ENCODE measurements at places on chromosomes 11 and 22.

GRCh38 chr11:19683141-19683805, 29.4 kb upstream of the NAV2 start:
- no peak for DNase-seq

GRCh38 chr22:47444746-47445065, 682.3 kb downstream of the TBC1D22A start:
- DNase-seq, result no peak

- DNase-seq, result no peak
These were observed 631 bp upstream of the NPTXR start for GRCh38 chr22:38844315-38845003.

- DNase-seq, result no peak
These were observed 122.9 kb downstream of the DCDC1 start for GRCh38 chr11:31246451-31247165.

DNA sequence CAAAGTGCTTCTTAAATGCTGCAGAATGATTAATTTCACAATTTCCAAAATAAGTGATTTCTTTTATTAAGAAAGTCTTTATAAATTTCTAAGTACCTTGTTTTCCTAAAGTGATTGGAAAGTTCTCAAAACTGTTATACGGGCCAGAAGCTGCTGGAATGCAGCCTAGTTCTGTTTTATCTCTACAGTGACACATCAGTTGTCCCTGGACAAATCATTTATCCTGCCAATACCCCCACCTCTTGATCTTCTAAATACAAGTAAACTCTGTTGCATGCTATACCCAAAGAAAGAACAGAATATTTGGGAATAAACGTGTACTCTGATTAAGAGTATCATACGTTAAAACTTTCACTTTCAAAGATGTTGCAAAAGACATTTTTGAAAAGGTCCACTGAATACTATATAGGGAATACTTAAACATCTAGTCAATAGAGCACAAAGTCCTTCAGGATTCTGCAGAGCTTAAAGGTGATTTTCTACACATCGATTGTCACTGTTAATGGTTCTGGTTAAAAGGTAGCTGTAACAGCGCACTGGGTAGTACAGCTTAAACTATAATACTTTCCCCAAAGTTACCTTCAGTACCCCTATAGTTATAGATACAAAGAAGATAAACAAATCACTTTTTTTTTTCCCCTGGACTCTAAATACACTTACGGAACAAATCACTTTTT, 92.1 kb upstream of the APOA1 start:
- no peak for DNase-seq

- DNase-seq, result no peak
These were observed 28.3 kb downstream of the GRIK4 start for GRCh38 chr11:120539667-120540369.

DNA sequence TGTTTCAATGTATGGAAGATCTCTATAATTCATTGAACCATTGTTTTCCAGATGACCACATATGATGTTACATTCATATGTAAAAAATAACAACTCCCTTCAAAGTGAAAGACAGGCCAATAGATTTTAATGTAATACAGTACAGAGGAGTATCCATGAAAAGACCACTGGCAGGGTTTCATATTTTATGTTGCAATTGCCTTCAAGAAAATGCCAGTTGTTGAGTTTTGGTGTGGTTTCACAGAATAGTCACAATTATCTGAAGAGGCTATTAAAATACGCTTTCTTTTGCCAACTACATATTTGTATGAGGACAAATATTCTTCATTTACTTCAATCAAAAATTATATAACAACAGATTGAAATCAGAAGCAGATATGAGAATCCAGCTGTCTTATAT, 14.3 kb downstream of the AMOTL1 start:
- DNase-seq, result no peak

DNA sequence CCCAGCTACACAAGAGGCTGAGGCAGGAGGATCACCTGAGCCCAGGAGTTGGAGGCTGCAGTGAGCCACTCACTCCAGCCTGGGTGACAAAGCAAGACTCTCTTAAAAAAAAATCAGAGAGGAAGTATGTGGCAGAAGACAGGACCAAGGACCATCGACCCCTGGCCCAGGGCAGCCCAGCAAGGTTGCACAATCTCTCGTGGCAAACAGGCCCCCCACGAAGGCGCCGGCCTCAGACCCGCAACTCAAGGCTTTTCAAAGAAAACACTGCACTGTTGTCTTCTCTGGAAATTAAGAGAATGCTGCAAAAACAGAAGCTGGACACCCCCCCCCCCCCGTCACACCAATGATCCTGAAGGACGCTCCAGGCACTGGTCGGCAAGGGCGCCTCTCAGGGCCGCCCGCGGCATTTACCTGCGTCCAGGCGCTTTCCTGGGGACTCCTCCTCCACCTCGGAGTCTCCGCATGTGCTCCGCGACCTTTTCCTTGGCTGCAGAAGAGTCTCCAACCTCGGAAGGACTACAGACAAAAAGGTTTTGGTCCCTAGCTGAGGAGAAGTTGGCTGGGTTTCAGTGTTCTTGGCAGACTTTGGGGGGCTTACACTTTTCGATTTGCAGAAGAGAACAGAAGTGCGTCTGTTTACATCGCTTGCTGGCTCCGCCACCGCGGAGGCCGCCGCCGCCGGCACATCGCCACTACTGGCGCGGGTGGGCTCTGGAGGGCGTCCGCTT, 40.5 kb downstream of the BRD1 start:
- no peak for DNase-seq

DNA sequence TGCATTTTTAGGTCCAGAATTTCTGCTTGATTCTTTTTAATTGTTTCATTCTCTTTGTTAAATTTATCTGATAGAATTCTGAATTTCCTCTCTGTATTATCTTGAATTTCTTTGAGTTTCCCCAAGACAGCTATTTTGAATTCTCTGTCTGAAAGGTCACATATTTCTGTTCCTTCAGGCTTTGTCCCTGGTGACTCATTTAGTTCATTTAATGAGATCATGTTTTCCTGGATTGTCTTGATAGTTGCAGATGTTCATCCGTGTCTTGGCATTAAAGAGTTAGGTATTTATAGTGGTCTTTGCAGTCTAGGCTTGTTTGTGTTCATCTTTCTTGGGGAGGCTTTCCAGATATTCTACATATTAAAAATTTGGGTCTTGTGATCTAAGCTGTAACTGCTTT, 694.8 kb upstream of the CCDC179 start:
- DNase-seq, result no peak

- DNase-seq, result no peak
These were observed 493.3 kb downstream of the BUD13 start for GRCh38 chr11:116279511-116279910.

- no peak for DNase-seq
These were observed 32.9 kb upstream of the TRIM29 start for GRCh38 chr11:120170741-120171261.

DNA sequence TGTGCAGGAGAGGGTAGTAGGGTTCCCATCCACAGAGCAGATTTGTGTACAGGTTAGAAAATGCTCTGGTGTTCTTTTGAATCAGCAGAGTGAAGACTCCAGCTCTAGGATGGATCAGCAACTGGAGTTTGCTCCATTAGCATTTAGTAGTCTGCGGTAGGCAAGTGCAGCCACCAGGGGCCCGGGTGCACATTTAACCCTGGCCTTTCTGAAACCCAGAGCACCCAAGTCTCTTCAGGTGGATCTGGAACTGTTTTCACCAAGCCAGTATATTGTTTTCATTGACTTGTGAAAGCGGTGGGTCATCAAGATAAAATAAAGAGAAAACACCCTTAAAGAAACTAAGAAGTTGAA, 100.8 kb upstream of the CLPB start:
- DNase-seq, result no peak

DNA sequence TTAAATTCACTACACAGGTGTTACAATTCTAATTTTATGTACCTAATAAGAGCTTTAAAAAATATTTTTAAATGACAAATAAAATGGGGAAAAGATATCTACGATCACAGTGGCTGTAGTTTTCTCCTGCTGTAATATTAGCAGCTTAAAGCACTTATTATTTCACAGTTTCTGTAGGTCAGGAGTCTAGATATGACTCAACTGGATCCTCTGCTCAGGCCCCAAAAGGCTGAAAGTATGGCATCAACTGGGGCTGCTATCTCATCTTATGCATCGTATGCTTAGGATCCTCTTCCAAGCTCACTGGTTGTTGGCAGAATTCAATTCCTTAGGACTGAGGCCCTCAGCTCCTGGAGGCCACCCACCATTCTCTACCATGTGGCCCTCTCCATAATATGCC, 12.8 kb downstream of the FBXO3 start:
- DNase-seq, result no peak

DNA sequence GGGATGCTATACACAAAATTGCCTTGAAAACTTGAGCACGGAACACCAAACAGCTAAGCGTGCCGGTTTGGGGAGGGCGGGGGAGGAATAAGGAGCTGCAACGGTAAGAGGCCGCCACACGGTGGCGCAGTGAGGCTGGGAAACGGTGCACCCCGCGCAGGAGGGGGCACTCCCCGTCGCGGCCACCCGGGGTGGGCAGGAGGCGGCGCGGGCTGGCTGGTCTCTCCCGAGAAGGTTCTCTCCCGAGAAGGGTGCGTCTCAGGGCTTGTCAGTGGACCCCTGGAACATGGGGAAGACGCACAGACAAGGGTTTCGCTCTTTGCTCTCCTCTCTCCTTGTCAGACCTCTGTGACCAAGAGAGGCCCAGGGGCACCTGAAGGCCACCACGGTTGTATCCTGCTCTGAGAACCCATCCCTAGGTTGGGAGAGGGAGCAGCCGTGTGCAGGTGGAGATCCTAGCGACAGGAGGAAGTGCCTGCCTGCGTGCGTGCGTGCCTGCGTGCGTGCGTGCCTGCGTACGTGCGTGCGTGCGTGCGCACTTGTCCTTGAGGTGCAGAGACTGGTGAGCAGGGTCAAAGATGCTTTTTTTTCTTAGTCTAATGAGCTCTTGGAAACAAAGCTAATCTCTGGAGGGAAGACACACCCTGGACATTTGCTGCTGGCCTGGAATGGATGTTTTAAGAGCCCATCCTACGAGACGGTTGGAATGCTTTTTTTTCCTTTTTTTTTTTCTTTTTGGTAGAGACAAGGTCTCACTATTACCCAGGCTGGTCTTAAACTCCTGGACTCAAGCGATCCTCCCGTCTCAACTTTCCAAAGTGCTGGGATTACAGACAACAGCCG, 18.1 kb upstream of the JAM3 start:
- DNase-seq, result peak; percentile 79

GRCh38 chr22:39325392-39325932, 6.0 kb upstream of the RPL3 start:
- no peak for DNase-seq

- no peak for DNase-seq
These were observed 25.1 kb downstream of the KCNQ1OT1 start for GRCh38 chr11:2674658-2675131.

DNA sequence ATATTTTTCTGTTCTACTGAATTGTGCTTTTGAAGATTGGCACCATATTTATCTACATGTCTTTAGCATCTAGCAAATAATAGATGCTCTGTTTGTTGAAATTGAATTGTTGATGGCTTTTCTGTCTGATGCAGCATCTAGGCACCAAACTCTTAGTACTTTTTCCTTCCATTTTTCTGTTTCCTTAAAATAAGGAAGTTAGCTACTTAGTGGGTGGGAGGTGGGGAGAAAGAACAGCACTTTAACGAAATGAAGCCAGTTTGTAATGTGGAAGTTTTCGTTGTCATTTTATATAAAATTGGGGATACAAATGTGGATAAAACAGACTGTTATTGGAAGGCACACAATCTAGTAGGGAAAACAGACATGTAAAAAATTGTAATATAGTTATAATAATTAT, 76.6 kb downstream of the HIPK3 start:
- no peak for DNase-seq

GRCh38 chr11:128515086-128515485, 72.3 kb downstream of the ETS1 start:
- DNase-seq, result no peak

DNA sequence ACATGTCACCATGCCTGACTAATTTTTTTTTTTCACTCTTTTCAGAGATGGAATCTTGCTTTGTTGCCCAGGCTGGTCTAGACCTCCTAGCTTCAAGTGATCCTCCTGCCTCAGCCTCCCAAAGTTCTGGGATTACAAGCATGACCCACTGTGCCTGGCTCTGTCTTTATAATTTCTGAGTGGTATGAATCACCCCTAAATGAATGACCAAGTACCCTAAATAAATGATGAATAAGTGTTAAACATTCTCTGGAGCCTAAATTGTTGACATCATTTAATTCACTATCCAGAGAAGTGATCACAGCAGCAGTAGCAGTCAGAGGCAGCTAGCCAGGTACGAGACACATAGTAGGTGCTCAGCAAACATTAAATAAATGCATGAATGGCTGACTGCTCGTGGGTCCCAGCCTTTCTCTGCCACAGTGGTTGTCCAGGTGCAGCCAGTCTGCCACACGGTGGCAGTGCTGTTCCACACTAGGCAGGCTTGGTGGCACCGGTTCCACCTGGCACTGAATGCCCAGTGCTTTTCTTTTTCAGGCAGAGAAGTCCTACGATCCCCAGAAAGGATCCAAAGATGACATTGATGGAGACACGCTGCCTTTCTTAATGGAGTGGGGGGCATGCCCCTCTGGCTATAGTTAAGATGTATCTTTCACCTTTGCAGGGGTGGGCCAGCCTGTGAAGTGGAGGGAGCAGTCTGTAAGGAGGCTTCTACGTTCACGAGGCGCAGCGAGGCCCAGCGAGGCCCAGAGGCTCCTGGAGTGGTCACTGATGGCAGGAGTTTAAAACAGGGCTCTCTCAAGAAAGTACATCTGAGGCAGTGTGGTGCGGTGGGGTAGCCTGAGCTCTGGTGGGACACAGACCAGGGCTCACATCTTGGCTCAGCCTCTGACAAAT, 8.7 kb upstream of the TTC12 start:
- peak; percentile 80 for DNase-seq

DNA sequence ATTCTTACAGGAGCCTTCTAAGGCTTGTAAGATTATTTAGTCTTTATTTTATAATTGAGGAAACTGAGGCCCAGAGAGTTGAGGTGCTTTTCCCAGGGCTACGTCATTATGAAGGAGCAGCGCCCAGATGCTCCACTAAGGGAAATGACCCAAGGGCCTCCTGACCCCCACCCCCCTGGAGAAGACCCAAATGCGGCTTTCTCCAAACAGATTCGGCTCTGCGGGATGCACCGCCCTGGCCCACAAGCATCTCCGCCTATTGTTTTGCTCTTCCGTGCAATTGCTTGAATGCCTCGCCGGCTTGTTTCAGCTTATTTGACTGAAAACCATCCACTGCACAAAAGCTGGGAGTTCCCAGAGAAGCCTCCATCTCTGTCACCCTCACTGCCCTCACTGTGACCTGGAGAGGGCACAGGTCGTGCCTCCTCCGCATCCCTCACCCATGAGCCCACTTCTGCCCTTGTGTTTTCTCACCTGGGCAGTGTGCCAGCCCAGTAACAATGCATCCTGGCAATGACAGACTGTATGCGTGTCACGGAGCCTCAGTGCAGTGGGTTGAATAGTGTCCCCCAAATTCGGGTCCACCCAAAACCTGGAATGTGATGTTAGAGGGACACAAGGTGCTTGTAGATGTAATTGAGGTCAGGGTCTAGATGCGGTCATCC, 790.2 kb downstream of the TBC1D22A start:
- DNase-seq, result no peak

- DNase-seq, result no peak
These were observed 81.9 kb downstream of the RAB30 start for GRCh38 chr11:82989628-82990404.

- DNase-seq, result no peak
These were observed 247.9 kb upstream of the CNTN5 start for GRCh38 chr11:98772893-98773292.

GRCh38 chr11:20640401-20640800, 29.0 kb upstream of the NELL1 start:
- no peak for DNase-seq
